ENCODE measurements at places on chromosomes 4 and X. TPM values are rescaled to one million over a fixed set of nuclear protein-coding genes. Genes with fewer than 3 reads are reported as not detected.

SSX3 gene
- not detected for total RNA-seq

SSX4 gene
- total RNA-seq = not detected

JAKMIP1 gene
- not detected for total RNA-seq

UGT2B15 gene
- total RNA-seq = not detected

RXFP1 gene
- not detected for total RNA-seq

PACRGL gene
- 8.4 TPM for total RNA-seq

FRG2 gene
- not detected for total RNA-seq

RAB41 gene
- total RNA-seq = not detected

CTAG1A gene
- total RNA-seq = not detected

Measured in MG63 (cell line).